Central memory CD4-positive, alpha-beta T cell (primary cell): ENCODE measurements at places on chromosomes 4 and X.

GRCh38 chrX:2693113-2694002 lies 2.3 kb downstream of the CD99 start:
- peak; percentile 25 for DNase-seq

DNA sequence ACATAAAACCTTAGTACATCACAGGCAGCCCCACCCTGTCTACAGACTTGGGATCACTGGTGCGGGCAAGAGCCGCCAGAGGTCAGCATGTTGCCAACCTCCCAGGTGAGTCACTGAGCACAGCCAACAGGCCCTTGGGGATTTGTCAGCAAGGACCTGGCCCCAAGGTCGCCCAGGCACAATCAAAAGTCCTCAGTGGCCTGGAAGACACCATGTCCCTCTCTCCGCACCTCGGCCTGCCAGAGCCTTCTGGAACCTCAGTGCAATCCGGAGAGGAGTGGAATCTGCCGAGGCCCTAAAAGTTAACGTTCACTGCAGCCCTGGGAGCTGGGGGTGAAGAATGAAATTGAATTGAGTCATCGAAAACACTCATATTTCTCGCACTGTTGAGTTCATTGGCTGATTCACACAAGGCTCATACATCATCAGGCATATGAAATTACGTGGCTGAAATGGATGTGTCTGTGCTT lies 74.3 kb downstream of the WFS1 start:
- no peak for DNase-seq

DNA sequence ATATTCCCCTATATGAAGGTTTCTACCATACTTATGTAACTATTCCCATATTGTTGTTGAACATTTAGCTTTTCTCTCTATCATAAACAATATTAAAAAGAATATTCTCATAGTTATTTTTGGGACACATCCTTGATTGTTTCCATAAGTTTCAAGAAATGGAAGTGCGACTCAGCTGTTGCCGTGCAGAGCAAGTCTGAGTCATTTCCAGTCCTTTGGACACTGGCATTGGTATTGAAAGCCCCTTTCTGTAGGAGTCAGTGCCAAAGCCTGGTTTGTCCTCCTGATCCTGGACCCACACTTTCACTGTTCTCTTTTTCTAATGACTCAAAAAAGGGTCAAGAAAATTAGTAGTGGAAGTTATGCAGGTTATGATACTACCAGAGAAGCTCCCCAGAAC lies 108.3 kb upstream of the DIAPH2 start:
- no peak for DNase-seq

DNA sequence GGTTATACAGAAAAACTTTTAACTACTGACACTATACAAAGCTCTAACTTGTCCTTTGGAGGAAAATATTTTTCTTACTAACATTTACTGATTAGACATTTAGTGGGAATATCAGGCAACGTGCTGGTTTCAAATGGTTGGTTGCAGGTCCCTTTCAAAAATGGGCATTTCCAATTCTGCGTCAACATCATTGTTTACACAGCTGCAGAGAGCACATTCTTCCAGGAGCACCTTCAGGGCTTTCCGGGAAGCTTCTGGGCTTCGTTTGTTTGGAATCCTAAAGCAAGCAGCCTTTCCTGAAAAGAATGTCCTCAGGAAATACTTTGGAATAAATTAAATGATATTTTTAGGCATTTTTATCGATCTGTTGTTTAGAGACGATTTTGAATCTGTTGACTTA lies 289.7 kb downstream of the TRIML1 start:
- no peak for DNase-seq

GRCh38 chr4:4268776-4269175 lies 20.8 kb upstream of the TMEM128 start:
- no peak for DNase-seq

DNA sequence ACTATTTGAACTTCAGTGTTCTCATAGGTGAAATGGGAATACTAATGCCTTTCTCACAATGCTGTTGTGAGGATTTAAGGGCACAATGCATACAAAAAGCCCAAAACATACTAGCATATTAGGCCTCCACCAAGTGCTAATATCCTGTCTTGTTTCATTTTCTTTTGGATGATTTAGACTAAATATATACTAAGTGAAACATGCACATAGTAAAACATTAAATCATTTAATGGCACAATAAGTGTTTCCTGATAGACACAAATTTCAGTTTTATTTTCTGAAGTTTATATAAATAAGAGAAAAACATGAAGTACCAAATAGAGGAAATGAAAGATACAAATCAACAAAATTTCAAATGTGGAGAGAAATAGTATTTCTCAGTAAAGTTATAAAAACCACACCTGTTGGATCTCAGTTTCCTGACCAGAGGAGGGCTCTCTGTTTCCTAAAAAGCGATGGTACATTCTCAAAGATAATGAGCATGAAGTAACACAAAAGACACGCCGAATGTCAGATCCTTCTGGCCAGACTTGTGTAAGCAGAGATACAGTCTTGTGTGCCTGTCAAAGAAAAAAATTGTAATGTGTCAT lies 25.1 kb downstream of the DDX60 start:
- no peak for DNase-seq

GRCh38 chrX:8868070-8868773 lies 67.0 kb upstream of the FAM9A start:
- DNase-seq = no peak

GRCh38 chr4:98423009-98423408 lies 161.8 kb downstream of the RAP1GDS1 start:
- DNase-seq = no peak

- DNase-seq = no peak
Observed at GRCh38 chr4:119834906-119835612, 206.5 kb upstream of the PDE5A start.

DNA sequence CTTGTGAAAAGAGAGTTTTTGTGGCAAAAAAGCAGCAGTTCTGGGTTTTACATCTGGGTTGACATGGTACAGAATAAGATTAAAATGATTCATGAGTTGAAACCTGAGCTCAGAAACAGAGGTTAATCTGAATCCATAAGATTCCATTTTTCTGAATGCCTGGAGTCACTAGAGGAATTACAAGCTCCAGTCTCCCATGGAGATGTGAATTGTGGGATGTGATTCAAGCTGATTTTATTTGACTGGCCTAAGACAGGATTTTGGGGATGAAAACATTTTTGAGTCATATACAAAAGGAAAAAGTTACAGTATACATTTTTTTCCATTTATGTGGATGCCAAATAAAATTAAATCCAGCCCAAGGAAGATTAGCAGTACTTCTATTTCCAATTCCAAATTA lies 161.1 kb downstream of the RBM46 start:
- no peak for DNase-seq

- no peak for DNase-seq
Observed at GRCh38 chr4:38785041-38785790, 2.4 kb upstream of the TLR10 start.

GRCh38 chrX:4936315-4936714 lies 1222.9 kb upstream of the PRKX start:
- DNase-seq = no peak

DNA sequence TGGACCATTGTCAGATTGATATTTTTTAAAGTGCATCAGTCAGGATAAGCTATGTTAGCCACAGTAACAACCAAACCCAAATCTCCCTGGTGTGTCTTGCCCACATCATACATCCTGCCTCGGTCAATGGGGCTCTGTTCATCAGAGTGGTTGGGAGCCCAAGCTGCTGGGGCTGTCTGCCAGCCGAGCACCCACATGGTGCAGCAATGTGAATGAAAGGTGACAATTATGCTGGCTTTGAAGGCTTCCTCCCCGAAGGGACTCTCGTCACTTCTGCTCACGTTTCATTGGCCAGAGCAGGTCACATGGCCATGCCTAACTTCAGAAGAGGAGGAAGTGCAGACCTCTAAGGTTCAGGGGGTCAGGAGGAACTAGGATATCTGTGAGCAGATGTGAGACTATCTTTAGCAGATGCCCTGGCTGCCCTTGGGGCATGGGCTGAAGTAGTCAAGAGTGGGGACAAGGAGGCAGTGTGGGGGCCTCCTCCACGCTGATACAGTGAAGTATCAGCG lies 1.3 kb upstream of the JAKMIP1 start:
- DNase-seq = no peak

DNA sequence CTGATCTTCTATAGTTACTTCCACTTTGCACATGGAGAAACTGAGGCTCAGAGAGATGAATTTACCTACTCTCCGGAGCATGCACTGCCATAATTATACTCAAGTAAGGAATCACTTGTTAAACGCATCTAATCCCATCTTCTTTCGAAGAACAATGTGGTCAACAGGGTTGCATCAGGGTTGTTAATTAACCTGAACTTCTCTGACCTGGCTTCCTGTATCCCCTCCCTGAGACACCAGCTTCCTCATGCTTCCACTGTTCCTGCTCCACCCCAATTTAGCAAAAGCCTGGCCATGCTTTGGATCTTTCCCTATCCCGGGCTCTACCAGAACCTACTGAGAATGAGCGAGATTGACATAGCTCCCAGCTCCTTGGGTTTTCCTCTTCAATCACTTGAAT lies 136.7 kb downstream of the SMIM20 start:
- no peak for DNase-seq

GRCh38 chrX:153061732-153062131 lies 5.5 kb downstream of the PNMA3 start:
- no peak for DNase-seq

DNA sequence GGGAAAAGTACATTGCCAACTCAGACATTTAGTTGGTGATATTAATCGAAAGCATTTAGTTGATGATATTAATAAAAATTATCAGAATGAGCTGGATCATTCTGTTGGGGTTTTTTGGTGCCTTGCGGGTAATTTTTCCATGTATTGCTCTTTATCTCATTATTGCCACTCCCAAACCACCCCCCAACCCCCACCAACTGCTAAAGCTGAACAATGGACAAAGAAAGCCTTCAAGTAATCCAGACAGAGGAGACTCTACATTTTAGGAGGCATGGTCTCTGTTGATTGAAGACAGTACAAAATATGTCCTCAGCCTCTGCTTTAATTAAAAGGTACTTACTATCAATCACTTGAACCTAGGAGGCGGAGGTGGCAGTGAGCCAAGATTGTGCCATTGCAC lies 22.5 kb downstream of the PDK3 start:
- no peak for DNase-seq
